ENCODE measurements at places on chromosomes 1 and 21.

- H3K27me3 ChIP-seq, result no peaks in the 10 kb centered on the region
- H3K4me1 ChIP-seq, result peaks cover 77% of the 10 kb centered on the region
- peaks cover 19% of the 10 kb centered on the region for H3K36me3 ChIP-seq
- ATAC-seq, result peak; percentile 57
These were observed 782 bp upstream of the SDE2 start for GRCh38 chr1:225999912-226000337.

- no peak for ATAC-seq
- no peaks in the 10 kb centered on the region for H3K27me3 ChIP-seq
- no peak overlapping the region for H3K4me3 ChIP-seq
- H3K27ac ChIP-seq, result peak overlapping the region; percentile 22
These were observed 41.0 kb downstream of the CEP350 start for GRCh38 chr1:179995576-179995975.

GRCh38 chr1:201633811-201634210, 94.9 kb downstream of the NAV1 start:
- no peaks in the 10 kb centered on the region for H3K36me3 ChIP-seq
- ATAC-seq, result no peak
- H3K4me3 ChIP-seq, result no peak overlapping the region
- H3K27ac ChIP-seq, result no peak overlapping the region

DNA sequence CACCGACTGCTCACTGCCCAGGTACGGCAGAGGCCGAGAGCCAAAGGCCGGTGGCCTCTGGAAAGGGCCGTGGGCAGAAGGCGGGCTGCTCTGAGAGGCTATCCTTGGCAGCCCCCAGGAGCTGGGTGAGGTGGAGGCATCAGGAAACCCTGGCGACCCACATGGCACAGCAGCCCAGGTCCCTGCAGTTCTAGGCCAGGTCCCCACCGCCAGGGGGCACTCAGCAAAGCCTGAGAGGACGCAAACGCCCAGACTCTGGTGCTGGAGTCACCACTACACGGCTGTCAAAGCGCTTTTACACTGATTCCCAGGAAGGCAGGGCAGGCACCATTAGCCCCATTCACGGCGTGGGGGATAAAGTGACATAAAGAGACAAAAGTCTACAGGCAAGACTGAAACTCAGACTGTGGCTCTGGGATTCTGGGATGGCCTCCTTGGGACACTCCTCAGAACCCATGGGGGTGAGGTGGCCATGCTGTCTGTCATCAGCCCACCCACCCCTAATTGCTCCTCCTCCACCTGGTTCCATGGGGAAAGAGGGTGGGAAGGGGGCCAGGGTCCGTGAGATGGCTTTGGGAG, 4.9 kb downstream of the PLEKHG5 start:
- peak overlapping the region; percentile 68 for H3K4me3 ChIP-seq
- peaks cover 27% of the 10 kb centered on the region for H3K4me1 ChIP-seq
- ATAC-seq, result peak; percentile 73
- peaks cover 54% of the 10 kb centered on the region for H3K27me3 ChIP-seq

DNA sequence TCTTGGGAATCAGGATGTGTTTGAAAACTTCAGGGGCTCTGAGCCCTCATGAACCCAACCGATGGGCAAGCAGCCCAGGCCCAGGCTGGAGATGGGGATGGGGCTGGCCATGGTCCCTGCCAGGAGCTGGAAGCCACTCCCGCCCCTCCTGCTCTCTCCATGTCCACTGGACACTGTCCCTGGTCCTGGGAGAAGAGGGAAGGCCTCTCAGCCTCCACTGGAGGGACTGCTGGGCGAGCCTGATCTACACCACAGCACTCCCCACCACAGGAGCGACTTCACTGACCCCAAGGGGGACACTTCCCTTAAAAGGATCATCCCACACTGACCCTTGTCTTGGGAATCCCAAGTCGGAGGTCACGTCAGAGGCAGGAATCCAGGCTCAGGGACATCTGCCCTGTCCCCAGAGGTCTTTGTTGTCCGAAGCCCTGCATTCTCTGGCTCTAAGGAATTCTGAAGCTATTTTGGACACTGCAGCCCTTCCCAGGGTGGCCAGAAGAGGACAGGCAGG, 16.9 kb upstream of the COL18A1 start:
- H3K4me3 ChIP-seq, result no peak overlapping the region
- peaks cover 50% of the 10 kb centered on the region for H3K27me3 ChIP-seq
- H3K27ac ChIP-seq, result no peak overlapping the region
- H3K4me1 ChIP-seq, result no peaks in the 10 kb centered on the region
- ATAC-seq, result no peak
- H3K36me3 ChIP-seq, result no peaks in the 10 kb centered on the region

DNA sequence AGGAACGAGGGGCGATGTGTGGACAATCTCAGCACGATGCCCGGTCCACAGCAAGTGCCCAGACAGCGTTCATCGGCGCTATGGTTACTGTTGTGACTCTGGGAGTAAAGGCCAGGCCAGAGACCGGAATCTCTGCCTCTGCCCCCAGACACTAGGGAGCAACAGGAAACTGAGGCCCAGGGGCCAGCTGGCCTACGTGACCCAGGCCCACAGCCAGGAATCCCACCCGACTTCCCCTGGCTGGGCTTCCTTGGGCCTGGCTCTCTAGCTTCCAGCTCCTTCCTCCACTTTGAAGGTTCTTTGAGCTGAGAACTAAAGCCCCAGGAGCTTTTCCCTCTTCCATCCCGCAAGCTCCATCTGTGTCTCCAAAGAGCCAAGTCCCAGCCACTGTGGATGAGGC, 4.6 kb downstream of the LRP8 start:
- no peak overlapping the region for H3K4me3 ChIP-seq
- peaks cover 41% of the 10 kb centered on the region for H3K4me1 ChIP-seq
- peak overlapping the region; percentile 24 for H3K27ac ChIP-seq
- H3K36me3 ChIP-seq, result peaks cover 33% of the 10 kb centered on the region

- H3K4me3 ChIP-seq, result no peak overlapping the region
- peaks cover 12% of the 10 kb centered on the region for H3K27me3 ChIP-seq
- ATAC-seq, result no peak
These were observed 22.2 kb downstream of the OPTC start for GRCh38 chr1:203516184-203516583.

DNA sequence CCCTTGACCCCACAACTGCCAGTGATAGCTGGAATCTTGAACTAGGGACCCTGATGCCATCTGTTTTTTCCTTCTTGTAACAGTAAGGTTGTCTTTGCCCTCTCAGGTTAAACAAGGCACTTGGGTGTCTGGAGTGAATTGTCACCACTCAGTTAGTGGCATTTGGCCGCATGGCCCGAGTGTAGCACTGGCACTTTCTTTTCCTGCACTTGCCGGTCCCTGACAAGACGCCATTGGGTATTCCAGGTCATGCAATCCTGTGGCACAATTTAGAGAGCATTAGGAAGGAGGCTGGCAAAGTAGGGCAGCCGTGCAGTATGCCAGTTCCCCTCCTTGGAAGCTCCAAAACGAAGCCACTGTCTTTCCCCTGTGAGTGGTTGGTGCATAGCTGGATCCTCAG, 70.8 kb downstream of the MRPS6 start:
- peaks cover 83% of the 10 kb centered on the region for H3K36me3 ChIP-seq
- ATAC-seq, result no peak
- H3K27ac ChIP-seq, result no peak overlapping the region

DNA sequence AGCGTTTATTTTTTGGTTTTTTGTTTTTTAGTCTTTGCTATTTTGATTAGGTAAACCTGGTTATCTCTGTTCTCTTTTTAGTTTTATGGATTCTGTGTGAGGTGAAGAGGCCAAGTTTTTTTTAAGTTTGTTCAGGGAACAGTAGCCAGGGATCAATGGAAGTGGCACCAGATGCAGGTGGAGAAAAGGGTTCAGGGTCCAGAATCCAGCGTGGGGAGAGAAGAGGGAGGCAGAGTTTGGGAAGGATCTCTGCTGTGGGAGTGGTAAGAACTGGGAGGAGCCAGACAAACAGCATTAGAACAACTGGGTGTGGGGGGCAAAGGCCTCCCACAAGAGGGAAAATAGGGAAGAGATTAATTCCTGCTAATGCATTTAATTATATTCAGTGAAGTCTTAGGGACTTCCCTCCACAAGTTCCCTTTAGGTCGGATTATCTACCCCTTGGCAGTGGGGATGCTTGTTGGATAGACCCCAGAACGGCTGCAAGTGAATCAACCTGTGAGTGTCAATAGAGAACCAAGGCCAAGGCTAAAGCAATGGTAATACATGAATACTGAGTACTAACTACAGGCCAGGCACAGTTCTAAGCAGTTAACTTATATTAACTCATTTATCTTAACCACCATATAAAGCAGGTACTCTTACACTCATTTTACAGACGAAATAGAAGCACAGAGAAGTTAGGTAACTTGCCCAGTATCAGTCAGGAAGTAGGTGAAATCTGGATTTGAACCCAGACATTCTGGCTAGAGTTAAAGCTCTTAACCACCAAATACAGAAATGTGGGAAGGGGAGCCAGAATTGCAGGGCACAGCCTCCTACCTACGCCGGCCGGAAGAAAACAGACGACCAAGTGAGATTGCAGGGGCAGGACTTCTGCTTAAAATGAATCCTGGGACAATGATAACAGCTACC, 498 bp downstream of the GNAT2 start:
- peak overlapping the region; percentile 89 for H3K27ac ChIP-seq
- H3K4me1 ChIP-seq, result peaks cover 77% of the 10 kb centered on the region
- no peaks in the 10 kb centered on the region for H3K27me3 ChIP-seq
- ATAC-seq, result no peak

- no peak for ATAC-seq
- peaks cover 33% of the 10 kb centered on the region for H3K27me3 ChIP-seq
- no peaks in the 10 kb centered on the region for H3K36me3 ChIP-seq
These were observed 303.2 kb downstream of the LMX1A start for GRCh38 chr1:165053351-165053750.

DNA sequence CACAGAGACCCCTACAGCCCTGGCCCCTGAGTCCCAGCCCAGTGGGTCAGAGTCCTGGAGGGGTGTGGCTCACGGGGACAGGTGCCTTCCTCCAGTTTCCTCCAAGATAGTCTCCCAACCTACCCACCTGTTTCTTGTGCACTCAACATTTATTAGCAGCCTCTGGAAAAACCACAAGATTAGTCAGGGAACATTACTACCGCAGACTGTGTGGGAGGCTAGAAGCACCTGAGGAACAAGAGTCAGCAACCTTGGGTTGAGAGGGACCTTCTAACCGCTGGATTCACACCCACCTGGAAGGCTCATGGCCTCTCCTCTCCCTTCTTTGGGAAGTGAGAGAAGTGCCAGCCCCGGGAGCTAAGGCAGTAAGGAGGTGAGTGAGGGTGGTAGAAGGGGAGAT, 22.5 kb upstream of the IKBKE start:
- ATAC-seq, result no peak
- no peaks in the 10 kb centered on the region for H3K27me3 ChIP-seq
- peaks cover 73% of the 10 kb centered on the region for H3K36me3 ChIP-seq
- no peak overlapping the region for H3K27ac ChIP-seq
- no peak overlapping the region for H3K4me3 ChIP-seq

GRCh38 chr1:209625791-209626285, 26.4 kb downstream of the LAMB3 start:
- H3K4me3 ChIP-seq, result no peak overlapping the region
- no peak for ATAC-seq
- H3K27me3 ChIP-seq, result peaks cover 37% of the 10 kb centered on the region
- H3K36me3 ChIP-seq, result no peaks in the 10 kb centered on the region
- no peak overlapping the region for H3K27ac ChIP-seq

GRCh38 chr1:226111883-226112261, 49.4 kb downstream of the H3-3A start:
- peak overlapping the region; percentile 88 for H3K4me3 ChIP-seq
- peak overlapping the region; percentile 89 for H3K27ac ChIP-seq
- no peaks in the 10 kb centered on the region for H3K27me3 ChIP-seq
- no peak for ATAC-seq
